ENCODE measurements at places on chromosomes 16 and 17.

DNA sequence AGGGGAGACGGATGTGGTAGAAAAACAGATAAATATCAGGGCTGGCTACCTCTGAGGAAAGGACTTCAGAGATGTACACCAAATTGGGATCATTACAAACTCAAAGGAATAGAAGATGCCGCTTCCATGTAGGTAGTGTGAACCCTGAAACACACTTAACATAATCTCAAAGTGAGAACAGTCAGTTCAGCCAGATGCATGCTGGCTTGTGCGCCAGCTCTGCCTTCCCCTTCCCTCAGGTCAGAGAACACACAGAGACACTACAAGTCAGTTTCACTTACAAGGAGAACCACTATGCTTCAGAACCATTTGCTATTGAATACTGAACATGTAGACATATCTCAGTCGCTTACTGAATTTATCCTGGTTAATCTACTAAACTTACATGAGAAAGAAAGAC, 176.0 kb upstream of the AXIN2 start:
- H3K27ac ChIP-seq = no peak overlapping the region
- no peaks in the 10 kb centered on the region for H3K27me3 ChIP-seq
- H3K4me3 ChIP-seq = no peak overlapping the region
- no peak for DNase-seq

DNA sequence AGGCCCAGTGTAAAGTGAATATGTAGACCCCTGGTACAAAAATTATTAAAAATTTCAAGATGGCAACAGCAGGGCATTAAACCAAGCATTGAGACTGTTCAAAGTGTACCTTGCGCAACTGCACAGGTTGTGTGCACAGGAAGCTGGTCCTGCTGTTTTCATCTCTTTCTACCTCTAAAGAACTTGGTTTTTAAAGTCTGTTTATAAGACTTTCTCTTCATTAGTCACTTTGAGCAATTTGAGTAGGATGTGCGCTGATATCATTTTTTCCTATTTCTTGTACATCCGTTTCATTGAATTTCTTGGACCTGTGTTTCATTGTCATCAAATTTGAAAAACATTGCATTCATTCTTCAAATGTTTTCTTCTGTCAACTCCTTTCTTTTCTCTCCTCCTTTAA, 16.8 kb upstream of the PMP22 start:
- no peak for DNase-seq
- H3K36me3 ChIP-seq = no peaks in the 10 kb centered on the region
- H3K27me3 ChIP-seq = no peaks in the 10 kb centered on the region
- H3K27ac ChIP-seq = no peak overlapping the region
- H3K4me3 ChIP-seq = no peak overlapping the region

GRCh38 chr17:49381033-49381432, 19.0 kb upstream of the ZNF652 start:
- H3K36me3 ChIP-seq = no peaks in the 10 kb centered on the region
- no peaks in the 10 kb centered on the region for H3K4me1 ChIP-seq
- H3K27me3 ChIP-seq = peaks cover 19% of the 10 kb centered on the region
- H3K27ac ChIP-seq = no peak overlapping the region

- H3K27ac ChIP-seq = no peak overlapping the region
- no peak overlapping the region for H3K4me3 ChIP-seq
- peaks cover 66% of the 10 kb centered on the region for H3K27me3 ChIP-seq
- no peak for DNase-seq
- no peaks in the 10 kb centered on the region for H3K36me3 ChIP-seq
Measured at GRCh38 chr16:87057211-87057881, 259.8 kb downstream of the C16orf95 start.

- no peak overlapping the region for H3K4me3 ChIP-seq
- no peaks in the 10 kb centered on the region for H3K4me1 ChIP-seq
- H3K27me3 ChIP-seq = no peaks in the 10 kb centered on the region
Measured at GRCh38 chr17:11330826-11331225, 89.8 kb downstream of the SHISA6 start.

DNA sequence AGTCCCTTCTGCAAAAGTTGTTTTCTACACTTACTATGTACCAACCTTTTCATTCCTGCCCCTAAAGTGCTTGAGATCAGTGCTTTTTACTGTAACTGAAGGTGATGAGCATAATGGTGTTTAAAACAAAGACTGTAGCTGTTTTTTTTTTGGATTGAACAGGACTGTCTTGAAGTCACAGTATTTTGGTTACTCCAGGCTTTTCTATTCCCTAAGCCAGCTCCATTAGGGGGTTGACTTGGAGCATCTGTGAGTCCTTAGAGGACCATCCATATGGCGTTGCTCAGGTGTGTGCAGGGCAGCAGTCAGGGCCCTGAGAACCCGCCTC, 29.0 kb upstream of the LGALS9 start:
- H3K36me3 ChIP-seq = peaks cover 60% of the 10 kb centered on the region
- no peak overlapping the region for H3K4me3 ChIP-seq
- no peak for DNase-seq
- H3K27me3 ChIP-seq = no peaks in the 10 kb centered on the region
- peaks cover 10% of the 10 kb centered on the region for H3K4me1 ChIP-seq

GRCh38 chr17:78337244-78338109, 22.4 kb downstream of the SOCS3 start:
- H3K27ac ChIP-seq = peak overlapping the region; percentile 44

DNA sequence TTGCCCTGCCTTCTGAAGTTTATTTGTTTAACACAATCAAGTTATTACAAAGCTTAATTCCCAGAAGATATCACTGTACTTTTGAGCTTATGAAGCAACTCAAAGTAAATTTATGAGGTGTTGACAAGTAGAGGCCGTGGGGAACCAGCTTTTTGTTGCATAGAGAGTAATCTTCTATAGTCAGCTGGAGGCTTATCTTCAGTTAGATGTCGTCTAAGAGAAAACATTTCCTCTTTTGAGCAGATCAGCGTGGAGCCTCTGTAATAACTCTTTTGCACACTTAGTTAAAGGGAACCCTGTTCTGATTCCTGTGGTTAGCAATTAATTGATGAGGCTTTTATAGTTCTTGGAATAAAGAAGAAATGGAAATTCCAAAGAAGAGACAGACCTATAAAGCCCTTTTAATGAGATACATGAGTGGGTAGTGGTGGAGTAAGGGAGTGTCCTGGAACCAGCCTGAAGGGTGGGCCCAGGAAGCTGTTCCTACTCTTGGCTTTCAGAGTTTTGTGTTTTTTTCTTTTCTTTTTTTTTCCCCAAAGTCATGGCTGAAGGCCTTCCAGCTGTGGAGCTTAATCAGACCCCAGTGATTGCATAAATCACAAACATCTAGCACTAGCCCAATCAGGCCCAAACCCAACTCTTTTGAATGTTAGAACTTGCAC, 28.9 kb upstream of the MAP3K14 start:
- peak; percentile 69 for DNase-seq
- no peaks in the 10 kb centered on the region for H3K36me3 ChIP-seq
- H3K27ac ChIP-seq = peak overlapping the region; percentile 43
- H3K4me1 ChIP-seq = peaks cover 23% of the 10 kb centered on the region
- no peak overlapping the region for H3K4me3 ChIP-seq

- H3K4me1 ChIP-seq = no peaks in the 10 kb centered on the region
- no peak overlapping the region for H3K27ac ChIP-seq
- no peak for DNase-seq
- no peaks in the 10 kb centered on the region for H3K27me3 ChIP-seq
Measured at GRCh38 chr17:62859146-62859545, 51.0 kb upstream of the MARCHF10 start.

- no peak overlapping the region for H3K4me3 ChIP-seq
- no peak overlapping the region for H3K27ac ChIP-seq
- no peak for DNase-seq
- H3K27me3 ChIP-seq = no peaks in the 10 kb centered on the region
- H3K36me3 ChIP-seq = no peaks in the 10 kb centered on the region
Measured at GRCh38 chr17:72953621-72954020, 138.9 kb downstream of the SLC39A11 start.

GRCh38 chr17:33290253-33290652, 2.8 kb downstream of the ASIC2 start:
- H3K4me3 ChIP-seq = no peak overlapping the region
- H3K36me3 ChIP-seq = no peaks in the 10 kb centered on the region
- peaks cover 16% of the 10 kb centered on the region for H3K4me1 ChIP-seq
- H3K27ac ChIP-seq = no peak overlapping the region
- no peak for DNase-seq
- H3K27me3 ChIP-seq = peaks cover 36% of the 10 kb centered on the region

GRCh38 chr16:89046491-89046890, 47.2 kb upstream of the ACSF3 start:
- no peak for DNase-seq
- H3K4me3 ChIP-seq = no peak overlapping the region
- H3K27me3 ChIP-seq = peaks cover 3% of the 10 kb centered on the region
- no peak overlapping the region for H3K27ac ChIP-seq
- no peaks in the 10 kb centered on the region for H3K4me1 ChIP-seq
- no peaks in the 10 kb centered on the region for H3K36me3 ChIP-seq

DNA sequence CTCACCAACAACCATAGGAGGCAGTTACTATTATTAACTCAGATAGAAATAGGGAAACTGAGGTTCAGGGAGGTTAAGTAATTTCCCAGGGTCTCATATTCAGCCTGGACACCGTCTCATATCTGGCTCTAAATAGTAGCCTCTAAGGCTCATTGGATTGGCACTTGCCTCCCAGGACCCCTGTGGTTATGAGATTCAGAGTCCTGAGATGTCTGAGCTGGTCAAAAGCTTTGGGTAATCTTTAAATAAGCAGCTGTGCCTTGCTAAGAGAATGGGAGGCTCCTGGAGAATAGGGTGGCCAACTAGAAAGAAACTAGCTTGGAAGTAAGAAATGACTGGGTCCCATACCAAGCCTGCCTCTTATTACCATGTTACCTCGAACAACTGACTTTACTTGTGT, 50.3 kb upstream of the CRHR1 start:
- no peak overlapping the region for H3K27ac ChIP-seq
- no peak overlapping the region for H3K4me3 ChIP-seq
- peaks cover 24% of the 10 kb centered on the region for H3K27me3 ChIP-seq
- DNase-seq = no peak
- H3K36me3 ChIP-seq = no peaks in the 10 kb centered on the region

DNA sequence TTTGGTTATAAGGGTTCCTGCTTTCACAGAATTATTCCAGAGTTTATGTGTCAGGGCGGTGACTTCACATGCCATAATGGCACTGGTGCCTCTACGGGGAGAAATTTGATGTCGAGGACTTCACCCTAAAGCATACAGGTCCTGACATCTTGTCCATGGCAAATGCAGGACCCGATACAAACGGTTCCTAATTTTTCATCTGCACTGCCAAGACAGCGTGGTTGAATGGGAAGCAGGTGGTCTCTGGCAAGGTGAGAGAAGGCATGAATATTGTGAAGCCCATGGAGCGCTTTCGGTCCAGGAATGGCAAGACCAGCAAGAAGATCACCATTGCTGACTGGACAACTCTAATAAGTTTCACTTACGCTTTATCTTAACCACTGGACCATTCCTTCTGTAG, 39.6 kb upstream of the CDRT4 start:
- H3K4me1 ChIP-seq = peaks cover 9% of the 10 kb centered on the region
- no peak overlapping the region for H3K4me3 ChIP-seq
- peaks cover 14% of the 10 kb centered on the region for H3K36me3 ChIP-seq
- H3K27ac ChIP-seq = no peak overlapping the region

DNA sequence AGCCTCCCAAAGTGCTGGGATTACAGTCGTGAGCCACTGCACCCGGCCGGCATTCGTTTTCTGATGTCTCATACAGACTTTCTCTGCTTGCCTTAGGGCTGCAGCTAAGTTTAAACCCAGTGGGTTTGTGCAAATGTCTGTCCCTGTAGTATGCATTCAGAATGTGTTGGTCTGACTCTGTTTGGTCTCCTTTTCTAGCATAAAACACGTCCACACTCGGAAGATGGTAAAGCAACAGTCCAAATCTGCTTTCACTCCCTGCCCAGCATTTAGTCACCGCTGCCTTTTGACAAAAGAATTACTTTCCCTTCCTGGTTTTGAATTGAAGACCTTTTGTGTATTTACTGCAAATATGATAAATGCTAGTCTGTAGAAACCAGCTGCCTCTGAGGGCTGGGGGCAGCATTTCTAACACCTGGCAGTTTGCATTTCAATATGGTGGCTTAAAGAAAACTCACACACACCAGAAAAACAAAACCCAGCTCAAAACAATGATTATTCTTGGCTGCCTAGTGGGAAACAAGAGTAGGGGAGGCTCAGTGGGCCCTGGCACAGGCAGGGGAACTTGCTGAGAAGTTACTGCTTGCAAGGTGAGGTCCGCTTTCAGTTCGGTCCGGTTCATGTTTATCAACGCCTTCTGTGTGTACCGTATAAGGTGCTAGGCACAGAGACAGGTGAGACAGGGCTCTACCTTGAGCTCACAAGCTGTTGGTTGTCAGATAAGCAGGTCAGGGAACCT, 56.9 kb downstream of the MSI2 start:
- DNase-seq = no peak
- H3K27me3 ChIP-seq = no peaks in the 10 kb centered on the region
- H3K4me1 ChIP-seq = peaks cover 8% of the 10 kb centered on the region
- H3K36me3 ChIP-seq = no peaks in the 10 kb centered on the region

- H3K36me3 ChIP-seq = peaks cover 3% of the 10 kb centered on the region
- DNase-seq = no peak
- peaks cover 50% of the 10 kb centered on the region for H3K27me3 ChIP-seq
- H3K4me1 ChIP-seq = peaks cover 3% of the 10 kb centered on the region
- H3K27ac ChIP-seq = no peak overlapping the region
Measured at GRCh38 chr16:88543230-88543813, 26.9 kb upstream of the ZC3H18 start.

DNA sequence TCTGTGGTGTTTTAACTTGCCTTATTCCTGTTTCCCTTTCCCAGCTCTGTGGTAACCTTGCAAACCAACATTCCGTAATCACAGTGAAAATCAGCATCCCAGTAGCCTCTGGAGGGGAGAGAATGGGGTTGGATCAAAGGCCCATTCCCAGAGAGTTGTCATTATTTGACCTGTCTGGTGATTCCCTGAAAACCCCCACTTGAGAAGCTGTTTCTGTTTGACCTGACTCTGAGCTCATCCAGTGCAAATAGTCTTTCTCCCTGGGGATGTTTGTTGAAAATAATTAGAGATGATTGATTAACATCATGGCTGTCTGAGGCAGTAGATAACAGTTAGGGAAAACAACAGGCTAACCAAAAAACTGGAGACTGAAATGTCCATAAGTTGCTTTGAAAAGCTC, 3.0 kb downstream of the CACNG1 start:
- DNase-seq = no peak
- H3K4me1 ChIP-seq = peaks cover 6% of the 10 kb centered on the region
- no peaks in the 10 kb centered on the region for H3K36me3 ChIP-seq
- H3K27me3 ChIP-seq = peaks cover 24% of the 10 kb centered on the region
- no peak overlapping the region for H3K4me3 ChIP-seq

DNA sequence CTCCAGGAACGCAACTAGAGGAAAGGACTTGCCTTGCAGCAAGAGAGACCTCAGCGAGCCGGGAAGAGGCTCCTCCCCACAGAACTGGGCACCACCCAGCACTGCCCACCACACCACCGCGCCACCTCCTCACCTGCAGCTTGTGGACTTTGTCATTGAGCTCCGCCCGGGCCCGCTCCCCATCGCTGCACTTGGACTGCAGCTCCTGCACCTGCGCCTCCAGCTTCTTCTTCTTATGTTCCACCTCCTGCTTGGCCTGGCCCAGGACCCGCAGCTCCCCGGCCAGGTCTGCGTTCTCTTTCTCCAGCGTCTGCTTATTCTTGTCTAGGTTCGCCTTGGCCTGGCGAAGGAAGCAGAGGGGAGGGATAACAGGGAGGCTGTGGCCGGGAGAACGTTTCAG, 76.7 kb downstream of the NDE1 start:
- no peaks in the 10 kb centered on the region for H3K27me3 ChIP-seq
- H3K4me3 ChIP-seq = no peak overlapping the region
- DNase-seq = no peak
- H3K27ac ChIP-seq = no peak overlapping the region
- H3K4me1 ChIP-seq = peaks cover 2% of the 10 kb centered on the region
- peaks cover 22% of the 10 kb centered on the region for H3K36me3 ChIP-seq

GRCh38 chr17:81976332-81977210, 858 bp upstream of the ASPSCR1 start:
- peaks cover 19% of the 10 kb centered on the region for H3K36me3 ChIP-seq
- H3K27ac ChIP-seq = no peak overlapping the region
- H3K4me1 ChIP-seq = peaks cover 16% of the 10 kb centered on the region

All from mesenchymal stem cell (in vitro differentiated cells and primary cell).